Aortic smooth muscle cell (primary cell): ENCODE measurements at places on chromosomes 13 and 19. TPM values are rescaled to one million over a fixed set of nuclear protein-coding genes. Genes with fewer than 3 reads are reported as not detected.

Gene PTPRH
- 3.5 and 6.1 TPM in 2 replicates for total RNA-seq

Gene DOCK9
- total RNA-seq, result 18.0 and 57.9 TPM in 2 replicates

Gene DPF1
- 1.5 and 1.6 TPM in 2 replicates for total RNA-seq

Gene NCR1
- total RNA-seq, result not detected in 2 replicates

Gene CEACAM18
- not detected in 2 replicates for total RNA-seq

Gene CPT1C
- total RNA-seq, result 10.4 and 21.8 TPM in 2 replicates

Gene COX6B1
- 462 and 513 TPM in 2 replicates for total RNA-seq

Gene PROZ
- total RNA-seq, result not detected in 2 replicates

Gene ZNF625
- total RNA-seq, result 14.0 and 15.3 TPM in 2 replicates

Gene GNA15
- 0.19 TPM in 1 of 2 replicates, not detected in the other for total RNA-seq

Gene FGF9
- total RNA-seq, result under 0.01 TPM in 1 of 2 replicates, not detected in the other

Gene URAD
- not detected in 2 replicates for total RNA-seq

Gene FAM124A
- 3.9 and 8.9 TPM in 2 replicates for total RNA-seq

Gene VSTM1
- not detected in 2 replicates for total RNA-seq

Gene RNF6
- total RNA-seq, result 57.7 and 58.2 TPM in 2 replicates

Gene SWSAP1
- total RNA-seq, result 0.26 and 0.31 TPM in 2 replicates

Gene ZNF737
- total RNA-seq, result 5.4 and 6.8 TPM in 2 replicates

Gene MUC16
- not detected in 2 replicates for total RNA-seq

Gene RASAL3
- 0.06 and 0.13 TPM in 2 replicates for total RNA-seq

Gene KIR2DL1
- total RNA-seq, result not detected in 2 replicates

Gene SELENOW
- total RNA-seq, result 257 and 284 TPM in 2 replicates

Gene ZNF264
- total RNA-seq, result 26.4 and 27.7 TPM in 2 replicates

Gene TFDP1
- total RNA-seq, result 44.0 and 44.1 TPM in 2 replicates

Gene TEX26
- total RNA-seq, result 0.25 TPM in 1 of 2 replicates, not detected in the other

Gene CYP2S1
- 0.62 and 0.79 TPM in 2 replicates for total RNA-seq

Gene FLT3LG
- 3.3 and 5.2 TPM in 2 replicates for total RNA-seq

Gene B9D2
- total RNA-seq, result 3.7 and 5.7 TPM in 2 replicates

Gene ELSPBP1
- total RNA-seq, result not detected in 2 replicates

Gene BCAM
- total RNA-seq, result 7.3 and 30.0 TPM in 2 replicates

Gene C19orf18
- 0.25 and 0.53 TPM in 2 replicates for total RNA-seq

Gene FCER2
- not detected in 2 replicates for total RNA-seq

Gene AKT2
- 65.1 and 75.9 TPM in 2 replicates for total RNA-seq

Gene ZNF536
- not detected in 2 replicates for total RNA-seq

Gene KIR2DL4
- not detected in 2 replicates for total RNA-seq

Gene CXCL17
- not detected in 2 replicates for total RNA-seq

Gene CYP2A6
- total RNA-seq, result not detected in 2 replicates

Gene CCL25
- total RNA-seq, result not detected in 2 replicates

Gene FUT2
- total RNA-seq, result not detected in 2 replicates
